ENCODE measurements at places on chromosomes 2 and 18.

- DNase-seq = peak; percentile 53
These were observed 132.2 kb downstream of the TDRD15 start for GRCh38 chr2:21256006-21256405.

- DNase-seq = no peak
These were observed 545 bp downstream of the GLI2 start for GRCh38 chr2:120736202-120736623.

GRCh38 chr2:70977605-70978205 lies 725 bp upstream of the ANKRD53 start:
- DNase-seq = peak; percentile 72

GRCh38 chr2:199366406-199366805 lies 91.3 kb downstream of the SATB2 start:
- no peak for DNase-seq

DNA sequence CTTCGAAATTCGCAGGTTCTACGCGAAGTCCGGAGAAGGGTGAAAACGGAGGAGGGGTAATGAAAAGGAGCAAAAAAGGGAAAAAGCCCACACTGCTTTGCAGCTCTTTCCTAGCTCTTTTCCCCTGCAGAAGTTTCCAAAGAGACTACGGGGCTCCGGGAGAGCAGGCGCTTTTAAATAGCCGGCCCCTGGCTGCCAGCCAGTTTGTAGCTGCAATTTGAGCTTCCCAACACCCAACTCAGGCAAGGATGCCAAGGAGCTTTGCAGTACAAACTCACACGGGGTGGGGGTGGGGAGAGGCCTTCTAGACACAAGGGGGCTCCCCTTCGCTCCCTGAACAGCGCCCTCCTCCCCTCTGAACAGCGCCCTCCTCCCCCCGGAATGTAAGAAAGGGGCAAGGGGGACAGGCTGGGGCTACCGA lies at the start of gene IGFBP5:
Gene IGFBP5 (minus strand): TSS at position 149 of the 421 bp plus-strand sequence. CDS start 774 bp downstream, outside the sequence.
- peak; percentile 61 for DNase-seq

- no peak for DNase-seq
These were observed 21.7 kb downstream of the METTL21A start for GRCh38 chr2:207603486-207603885.

DNA sequence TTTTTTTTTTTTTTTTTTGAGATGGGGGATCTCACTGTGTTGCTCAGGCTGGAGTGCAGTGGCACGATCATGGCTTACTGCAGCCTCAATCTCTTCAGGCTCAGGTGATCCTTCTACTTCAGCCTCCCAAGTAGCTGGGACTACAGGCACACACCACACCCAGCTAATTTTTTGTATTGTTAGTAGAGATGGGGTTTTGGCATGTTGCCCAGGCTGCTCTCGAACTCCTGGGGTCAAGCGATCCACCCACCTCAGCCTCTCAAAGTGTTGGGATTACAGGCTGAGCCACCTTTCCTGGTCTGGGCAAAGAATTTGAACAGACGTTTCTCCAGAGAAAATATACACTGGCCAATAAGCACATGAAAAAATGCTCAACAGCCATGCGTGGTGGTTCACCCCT lies 2.9 kb upstream of the SNRNP200 start:
- DNase-seq = no peak

DNA sequence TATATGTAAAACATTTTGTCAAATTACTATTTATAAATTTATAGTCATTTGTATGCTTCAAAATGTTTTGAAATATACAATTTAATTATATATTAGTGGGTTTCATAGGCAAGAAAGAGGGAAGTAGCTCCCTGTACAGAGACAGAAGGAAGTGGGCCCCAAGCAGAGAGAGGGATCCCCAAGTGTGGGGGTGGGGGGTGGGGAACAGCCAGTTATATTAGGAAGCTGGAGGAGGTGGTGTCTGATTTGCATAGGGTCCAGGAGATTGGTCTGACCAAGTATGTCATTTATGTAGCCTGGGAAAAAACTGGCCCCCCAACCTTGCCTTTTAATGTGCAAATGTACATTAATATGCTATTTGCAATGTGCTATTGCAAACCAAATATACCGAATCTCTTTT lies 76.5 kb upstream of the ZSWIM2 start:
- DNase-seq = no peak

Measured in brain microvascular endothelial cell (primary cell).